Stromal cell of bone marrow (primary cell): ENCODE measurements at places on chromosomes 13 and 19.

DNA sequence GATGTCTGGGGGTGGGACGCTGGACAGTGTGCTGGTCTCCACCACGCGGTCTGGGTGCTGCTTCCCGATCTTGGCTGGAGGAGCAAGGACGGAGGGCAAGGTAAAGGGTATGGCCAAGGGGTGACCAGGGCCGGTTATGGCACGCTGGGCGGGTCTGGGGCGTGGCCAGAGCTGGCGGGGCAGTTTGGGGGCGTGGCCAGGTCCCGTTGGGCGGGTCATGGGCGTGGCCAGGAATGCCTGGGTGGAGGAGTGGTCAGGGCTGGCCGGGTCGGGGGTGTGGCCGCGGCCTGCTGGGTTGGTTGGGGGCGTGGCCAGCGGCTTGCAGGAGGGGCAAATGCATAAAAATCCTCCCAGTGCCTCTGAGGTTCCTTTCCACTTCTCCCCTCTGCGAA is 19.2 kb downstream of the GPX4 start:
- no peak for DNase-seq

DNA sequence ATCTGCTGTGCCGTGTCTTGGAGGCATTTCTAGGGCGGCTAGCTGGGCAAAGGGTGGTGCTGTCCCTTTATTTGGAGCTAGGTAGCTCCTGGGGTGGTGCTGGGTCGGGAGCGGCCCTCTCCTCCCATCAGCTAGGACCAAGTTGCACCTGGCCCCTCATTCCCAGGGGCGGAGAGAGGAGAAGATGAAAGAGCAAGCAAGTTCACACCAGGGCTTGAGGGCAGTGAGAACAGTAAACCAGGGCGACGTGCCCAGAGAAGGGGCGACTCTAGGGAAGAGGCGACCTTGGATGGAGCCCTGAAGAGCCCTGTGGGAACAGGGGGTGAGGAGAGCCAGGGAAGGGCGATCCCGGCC is 17.0 kb upstream of the KCNN1 start:
- no peak for DNase-seq

GRCh38 chr19:11538232-11539036 is at the start of gene CNN1:
Gene CNN1, plus strand, starts transcription at chr19:11538851. Its CDS starts 77 bp downstream, at chr19:11538928.
- DNase-seq: peak; percentile 36

- no peak for DNase-seq
Measured at GRCh38 chr13:95023405-95023804, 277.8 kb downstream of the ABCC4 start.

GRCh38 chr13:85497652-85498051 is 301.6 kb downstream of the SLITRK6 start:
- peak; percentile 82 for DNase-seq

DNA sequence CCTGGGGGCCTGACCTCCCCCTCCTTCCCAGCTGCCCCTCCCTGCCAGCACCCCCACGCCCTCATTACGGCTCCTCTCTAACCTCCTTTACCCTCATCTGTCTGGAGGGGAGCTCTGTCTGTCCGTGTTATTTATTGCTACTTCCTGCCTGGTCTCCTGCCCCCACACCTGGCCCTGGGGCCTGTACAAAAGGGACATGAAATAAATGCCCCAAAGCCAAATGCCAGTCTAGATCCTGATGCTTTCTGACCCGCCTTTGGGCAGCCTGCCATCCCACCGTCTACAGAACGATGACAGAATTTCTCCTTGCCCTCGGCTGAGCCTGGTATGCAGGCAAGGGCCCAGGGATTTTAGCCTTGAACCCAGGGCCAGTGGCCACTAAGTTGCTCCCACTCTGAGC is 15.4 kb upstream of the CD22 start:
- DNase-seq: no peak

- no peak for DNase-seq
Measured at GRCh38 chr19:50768277-50768676, 2.0 kb upstream of the GPR32 start.

DNA sequence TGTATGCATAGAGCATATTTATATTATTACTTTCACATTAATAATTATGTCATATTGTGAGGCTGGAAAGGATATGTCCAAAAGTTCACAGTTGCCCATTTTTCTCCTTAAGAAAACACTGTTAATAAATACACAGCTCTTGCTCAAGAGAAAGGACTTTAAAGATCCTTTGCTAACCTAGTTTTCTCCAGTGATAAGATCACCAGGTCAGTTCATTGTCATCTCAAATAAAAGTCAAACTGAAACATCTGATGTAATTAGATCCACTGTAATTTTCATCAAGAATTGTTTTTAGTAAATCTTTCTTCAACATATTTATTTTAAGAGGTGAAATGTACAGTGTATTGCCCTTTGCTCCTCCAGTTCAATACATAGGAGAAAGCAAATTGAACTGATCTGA is 82.8 kb upstream of the KLHL1 start:
- no peak for DNase-seq

- no peak for DNase-seq
Measured at GRCh38 chr13:41356786-41357185, 45.7 kb downstream of the NAA16 start.

DNA sequence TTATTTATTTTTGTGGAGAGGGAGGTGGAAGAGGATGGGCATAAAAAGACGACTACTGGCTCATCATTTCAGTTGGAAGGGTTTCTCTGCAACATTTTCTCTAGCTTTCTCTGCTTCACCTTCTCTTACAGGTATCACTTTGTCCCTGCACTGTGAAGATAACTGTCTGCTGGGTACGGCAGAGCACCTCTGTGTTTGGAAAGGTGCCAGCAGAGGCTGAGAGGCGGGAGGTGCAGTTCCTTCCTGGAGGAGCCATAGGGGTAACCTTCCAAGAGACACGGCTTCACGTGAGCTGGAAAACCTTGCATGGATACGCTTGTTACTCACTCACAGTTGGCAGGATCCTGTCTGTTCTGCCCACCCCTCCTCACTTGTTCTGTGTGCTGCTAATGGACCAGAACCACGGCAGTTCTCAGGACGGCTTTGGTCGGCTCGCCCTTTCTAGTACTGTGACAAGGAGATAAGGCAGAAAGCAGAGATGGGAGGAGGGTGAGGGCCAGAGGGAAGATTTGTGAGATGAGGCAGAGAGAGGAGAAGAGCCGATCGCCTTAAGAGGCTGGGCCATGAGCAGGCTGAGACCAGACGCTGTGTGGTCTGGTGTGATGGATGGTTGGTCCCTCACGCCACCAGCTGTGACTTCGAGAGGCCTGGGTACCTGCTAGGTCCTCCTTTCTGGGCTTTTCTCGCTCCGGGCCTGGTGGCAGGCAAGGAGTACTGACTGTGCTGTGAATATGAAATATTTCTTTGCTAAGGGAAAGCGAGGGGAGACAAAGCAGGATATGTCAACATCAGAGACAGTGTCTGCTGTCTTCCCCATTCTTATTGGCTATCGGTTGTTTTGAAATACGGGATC is 66.8 kb downstream of the MRPL57 start:
- no peak for DNase-seq

- DNase-seq: no peak
Measured at GRCh38 chr19:28436320-28436719, 776.6 kb downstream of the UQCRFS1 start.

DNA sequence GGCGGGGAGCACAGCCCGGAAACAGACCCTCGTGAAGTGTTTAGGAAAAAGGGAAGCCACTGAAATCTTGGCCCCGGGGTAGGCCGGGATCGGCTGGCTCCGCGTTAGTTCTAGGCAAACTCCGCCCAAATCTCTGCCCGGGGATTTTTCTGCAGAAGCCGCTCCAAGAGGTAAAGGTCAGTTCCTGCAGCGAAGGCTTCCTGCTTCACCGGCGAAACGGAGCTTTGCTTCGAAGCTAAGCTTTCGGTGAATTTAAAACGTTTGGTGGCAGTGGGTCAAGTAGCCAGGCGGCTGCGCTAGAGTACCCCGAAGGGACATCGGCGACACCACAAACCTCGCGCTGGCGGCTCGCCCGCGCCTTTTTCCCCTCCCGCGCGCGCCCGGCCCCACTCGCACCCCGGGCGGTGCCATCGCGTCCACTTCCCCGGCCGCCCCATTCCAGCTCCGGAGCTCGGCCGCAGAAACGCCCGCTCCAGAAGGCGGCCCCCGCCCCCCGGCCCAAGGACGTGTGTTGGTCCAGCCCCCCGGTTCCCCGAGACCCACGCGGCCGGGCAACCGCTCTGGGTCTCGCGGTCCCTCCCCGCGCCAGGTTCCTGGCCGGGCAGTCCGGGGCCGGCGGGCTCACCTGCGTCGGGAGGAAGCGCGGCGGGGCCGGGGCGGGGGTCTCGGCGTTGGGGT is 441 bp downstream of the GJB2 start:
- DNase-seq: no peak

DNA sequence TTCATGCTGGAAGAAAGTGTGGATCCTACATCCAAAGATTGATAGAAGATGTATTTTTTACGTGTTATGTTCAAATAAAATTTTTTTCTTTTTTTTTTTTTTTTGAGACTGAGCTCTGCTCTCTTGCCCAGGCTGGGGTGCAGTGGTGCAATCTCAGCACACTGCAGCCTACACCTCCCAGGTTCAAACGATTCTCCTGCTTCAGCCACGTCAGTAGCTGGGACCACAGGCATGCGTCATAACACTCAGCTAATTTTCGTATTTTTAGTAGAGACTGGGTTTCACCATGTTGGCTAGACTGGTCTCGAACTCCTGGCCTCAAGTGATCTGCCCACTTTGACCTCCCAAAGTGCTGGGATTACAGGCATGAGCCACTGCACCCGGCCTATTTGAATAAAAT is 65.7 kb downstream of the KLF12 start:
- DNase-seq: no peak

DNA sequence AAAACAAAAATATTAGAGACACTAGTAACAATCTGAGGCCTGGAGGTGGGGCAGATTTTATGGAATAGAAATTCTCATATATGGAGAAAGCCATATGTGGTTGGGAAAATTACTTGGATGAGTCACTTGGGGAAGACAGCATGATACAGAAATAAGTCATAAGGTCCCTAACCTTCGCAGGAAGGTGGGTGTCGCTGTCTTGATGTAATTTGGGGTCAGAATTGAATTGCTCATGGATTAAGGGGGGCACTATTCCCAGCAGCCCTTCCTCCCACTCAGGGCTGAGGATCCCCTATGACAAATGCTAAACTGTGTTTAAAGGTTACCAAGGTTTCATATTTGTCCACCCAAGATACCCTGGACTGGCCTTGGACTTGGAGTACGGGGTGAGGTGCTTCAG is 5.0 kb downstream of the RDH8 start:
- no peak for DNase-seq

DNA sequence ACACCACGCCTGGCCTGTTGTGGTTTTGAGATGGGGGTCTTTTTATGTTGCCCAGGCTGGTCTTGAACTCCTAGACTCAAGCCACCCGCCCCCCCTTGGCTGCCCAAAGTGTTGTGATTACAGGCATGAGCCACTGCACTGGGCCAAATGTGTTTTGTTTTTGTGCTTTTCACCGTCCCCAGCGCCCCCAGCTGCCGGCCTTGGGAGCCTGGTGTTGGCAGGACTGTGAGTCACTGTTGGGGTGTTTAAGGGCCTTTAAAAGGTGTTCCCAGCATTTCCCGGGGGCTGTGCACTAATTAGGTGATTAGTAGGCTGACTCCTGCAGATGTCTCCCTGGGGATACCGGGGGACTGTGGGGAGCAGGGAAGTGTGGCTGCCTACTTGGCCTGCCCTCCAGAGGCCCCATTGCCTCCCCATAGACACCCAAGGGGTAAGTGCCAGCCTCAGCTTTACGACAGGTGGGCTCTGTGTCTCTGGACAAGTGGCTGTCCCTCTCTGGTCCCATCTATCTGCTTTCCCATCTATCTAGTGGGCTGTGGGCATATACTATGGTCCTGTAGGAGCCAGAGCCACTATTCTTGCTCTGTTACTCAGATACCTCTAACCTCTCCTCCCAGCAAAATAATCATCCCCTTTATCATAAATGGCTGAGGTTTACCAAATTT is 11.8 kb upstream of the TLE5 start:
- no peak for DNase-seq

DNA sequence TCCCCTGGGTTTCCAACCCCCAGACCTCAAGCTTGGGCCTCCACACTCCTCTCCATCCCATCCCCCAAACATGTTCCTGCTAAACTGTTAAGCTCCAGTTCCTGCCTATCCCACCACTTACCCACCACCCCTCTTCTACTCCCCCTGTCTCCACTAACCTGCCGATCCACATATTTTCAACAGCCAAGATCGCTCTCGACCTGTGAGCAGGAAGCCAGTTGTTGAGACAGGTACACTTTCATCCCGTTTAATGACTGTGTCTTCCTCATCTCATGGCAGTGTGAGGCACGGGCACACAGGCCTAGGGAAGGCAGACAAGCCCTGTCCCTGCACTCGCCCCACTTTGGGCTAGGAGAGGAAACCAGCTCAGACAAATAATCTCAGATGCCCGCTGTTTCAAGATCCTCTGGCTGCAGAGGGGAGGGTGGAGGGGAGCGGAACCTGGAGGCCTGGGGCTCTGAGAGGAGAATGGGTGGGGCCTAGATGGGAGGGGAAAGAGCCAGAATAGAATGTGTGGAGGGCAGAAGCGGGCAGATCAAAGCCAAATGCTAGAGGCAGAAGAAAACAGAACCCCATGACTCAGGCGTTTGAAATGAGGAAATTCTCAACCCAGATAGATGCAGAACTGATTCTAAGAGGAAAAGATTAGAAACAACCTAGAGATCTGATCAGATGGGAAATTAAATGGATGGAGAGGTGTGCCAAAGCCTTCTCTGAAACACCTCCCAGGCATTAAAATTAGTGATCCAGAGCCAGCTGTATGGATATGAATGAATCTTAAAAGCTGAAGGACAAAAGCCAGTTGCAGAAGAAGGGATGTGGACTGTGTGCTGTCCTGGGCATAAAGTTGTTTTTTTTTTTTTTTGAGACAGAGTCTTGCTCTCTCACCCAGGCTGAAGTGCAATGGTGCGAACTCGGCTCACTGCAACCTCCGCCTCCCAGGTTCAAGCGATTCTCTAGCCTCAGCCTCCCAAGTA is 16.9 kb upstream of the CYP2S1 start:
- no peak for DNase-seq

- DNase-seq: peak; percentile 59
Measured at GRCh38 chr19:46984077-46985010, 35.3 kb upstream of the NPAS1 start.
